ENCODE measurements at places on chromosomes 5 and 9.

- DNase-seq = no peak
These were observed 536.4 kb downstream of the RASEF start for GRCh38 chr9:82526577-82526976.

DNA sequence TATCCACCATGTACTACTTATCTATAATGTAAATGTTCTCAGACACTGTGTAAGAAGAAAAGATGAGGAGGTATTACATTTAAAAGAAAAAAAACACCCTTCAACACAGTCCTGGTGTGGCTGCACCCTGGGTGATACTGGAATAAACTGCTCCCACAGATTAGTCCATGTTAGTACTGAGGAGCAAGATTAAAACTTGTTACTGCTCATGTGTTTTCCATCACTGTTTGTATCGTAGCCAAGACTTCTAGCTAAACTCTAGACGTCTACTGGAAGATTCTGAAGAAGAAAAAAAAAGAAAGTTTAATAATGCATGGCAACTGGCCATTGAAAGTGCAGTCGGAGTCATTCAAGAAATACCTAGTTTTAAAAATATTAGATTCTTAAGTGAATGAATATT, at the start of gene ASPN:
ASPN (minus strand) TSS at position 178 of the 400 bp plus-strand sequence.
- no peak for DNase-seq

- DNase-seq = no peak
These were observed 9.9 kb downstream of the FSD1L start for GRCh38 chr9:105457560-105458294.

- no peak for DNase-seq
These were observed 4.8 kb upstream of the GFI1B start for GRCh38 chr9:132973713-132974112.

DNA sequence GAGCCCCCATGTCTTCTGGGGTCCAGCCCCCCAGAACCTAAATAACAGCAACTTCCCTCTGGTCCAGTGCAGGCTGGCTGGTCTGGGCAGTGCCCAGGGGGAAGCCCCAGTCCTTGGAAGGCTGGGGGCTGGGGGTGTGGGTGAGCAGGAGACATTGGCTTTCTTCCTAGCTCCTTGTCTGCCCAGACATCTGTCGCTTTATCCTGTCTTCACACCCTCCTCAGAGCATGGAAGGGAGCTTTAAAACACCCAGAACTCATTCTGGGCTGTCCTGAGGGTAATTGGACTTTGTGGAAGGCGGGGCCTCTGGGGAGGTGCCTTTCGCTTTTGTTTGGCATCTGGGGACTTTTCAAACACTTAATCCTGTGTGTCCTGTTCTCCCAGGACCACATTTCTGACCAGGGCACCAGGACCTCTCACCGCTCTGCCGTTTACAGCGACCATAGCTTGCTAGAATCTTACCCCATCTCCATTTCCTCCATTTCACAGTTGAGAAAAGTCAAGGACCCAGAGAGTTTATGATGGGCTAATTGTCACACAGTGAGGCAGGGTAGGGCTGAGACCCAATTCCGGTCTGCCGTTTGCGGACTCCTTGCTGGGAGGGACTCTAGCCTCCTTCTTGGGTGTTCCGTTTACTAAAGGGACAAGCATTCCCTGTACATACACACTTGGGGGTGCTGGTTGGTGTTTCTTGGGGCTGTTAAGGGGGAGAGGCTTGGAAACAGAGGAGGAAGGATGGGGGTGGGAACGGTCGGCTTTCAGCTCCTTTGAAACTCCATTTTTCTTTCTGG, 1.1 kb downstream of the GSN start:
- DNase-seq = no peak

- no peak for DNase-seq
These were observed 2.4 kb upstream of the RNF145 start for GRCh38 chr5:159211729-159212174.

DNA sequence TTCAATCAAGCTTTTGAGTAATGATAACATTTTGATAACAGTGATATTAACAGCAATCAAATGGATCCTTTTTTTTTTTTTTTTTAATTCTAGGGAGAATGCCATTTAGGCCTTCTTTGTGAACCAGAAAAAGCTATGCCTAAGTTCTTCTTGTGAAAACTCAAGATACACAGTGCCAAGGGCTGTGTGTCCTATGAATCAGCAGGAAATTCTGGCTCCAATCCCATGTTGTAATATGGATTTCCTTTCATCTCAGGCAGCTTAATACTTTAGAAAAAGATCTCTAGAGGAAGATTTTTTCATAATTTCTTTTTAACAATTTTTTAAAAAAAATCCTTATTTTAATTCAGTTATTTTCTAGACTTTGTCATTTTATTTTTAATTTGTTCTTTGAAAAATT, 96.1 kb downstream of the NUDT12 start:
- DNase-seq = no peak

DNA sequence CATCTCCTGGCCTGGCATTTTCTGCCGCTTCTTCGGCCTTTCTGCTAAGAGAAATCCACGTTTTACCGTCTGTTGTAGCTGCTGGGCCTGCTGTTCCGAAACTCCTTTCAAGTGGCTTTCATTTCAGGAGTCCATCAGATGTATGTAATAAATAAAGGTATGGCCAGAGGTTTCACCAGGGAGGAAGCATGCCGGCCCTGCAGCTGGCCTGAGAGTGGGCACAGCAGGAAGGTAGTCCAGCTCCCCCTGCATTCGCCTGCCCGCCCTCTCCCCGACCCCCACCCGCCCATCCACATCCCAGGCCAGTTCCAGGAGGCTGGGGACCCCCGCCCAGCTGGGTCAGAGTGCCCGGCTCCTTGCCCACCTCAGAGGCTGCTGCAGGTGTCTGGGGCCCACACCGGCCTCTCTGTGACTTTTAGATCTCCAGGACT, 46.4 kb upstream of the EXOC3 start:
- no peak for DNase-seq

DNA sequence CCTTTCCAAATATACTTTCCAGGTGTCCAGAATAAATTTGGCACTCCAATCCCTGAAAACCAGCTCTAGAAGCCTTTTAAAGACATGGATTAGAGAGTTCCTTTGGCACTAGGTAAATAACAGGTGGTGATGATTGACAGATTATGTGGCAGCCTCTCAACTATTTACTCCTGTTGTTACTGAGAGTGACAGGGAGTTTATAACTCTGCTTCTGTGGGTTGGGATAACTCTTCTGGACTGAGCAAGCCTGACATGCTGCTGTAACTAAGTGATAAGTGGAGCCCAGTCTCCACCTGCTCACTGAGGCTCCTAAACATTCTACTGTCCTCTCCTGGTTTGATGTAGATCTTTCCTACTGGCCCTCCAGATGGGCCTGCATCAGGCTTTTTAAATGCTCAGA, 693.2 kb upstream of the FTMT start:
- DNase-seq = no peak

- no peak for DNase-seq
These were observed 94.9 kb upstream of the SLC27A6 start for GRCh38 chr5:128870373-128870772.

DNA sequence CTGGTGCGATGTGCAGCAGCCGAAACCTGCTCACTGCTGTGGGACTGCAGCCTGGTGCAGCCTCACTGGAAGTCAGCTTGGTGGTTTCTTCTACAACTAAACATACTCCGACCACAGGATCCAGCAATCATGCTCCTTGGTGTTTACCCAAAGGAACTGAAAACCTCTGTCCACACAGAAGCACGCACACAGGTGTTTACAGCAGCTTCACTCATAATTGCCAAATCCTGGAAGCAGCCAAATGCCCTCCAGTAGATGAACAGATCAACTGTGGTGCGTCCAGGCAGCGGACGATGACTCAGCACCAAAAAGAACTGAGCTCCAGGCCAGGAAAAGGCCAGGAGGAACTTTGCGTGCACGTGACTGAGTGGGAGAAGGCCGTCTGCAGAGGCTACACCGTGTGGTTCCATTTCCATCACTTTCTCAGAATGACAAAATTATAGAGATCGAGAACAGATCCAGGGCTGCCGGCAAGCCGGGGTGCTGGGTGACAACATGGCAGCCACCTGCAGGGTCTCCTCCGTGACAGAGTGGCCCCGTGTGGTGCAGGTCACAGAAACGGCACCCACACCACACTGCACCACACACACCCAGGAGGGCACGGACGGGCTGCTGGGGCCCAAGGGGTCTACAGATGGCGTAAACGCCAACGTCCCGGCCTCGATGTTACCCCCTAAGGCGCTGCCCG, 23.1 kb upstream of the NSMF start:
- no peak for DNase-seq

DNA sequence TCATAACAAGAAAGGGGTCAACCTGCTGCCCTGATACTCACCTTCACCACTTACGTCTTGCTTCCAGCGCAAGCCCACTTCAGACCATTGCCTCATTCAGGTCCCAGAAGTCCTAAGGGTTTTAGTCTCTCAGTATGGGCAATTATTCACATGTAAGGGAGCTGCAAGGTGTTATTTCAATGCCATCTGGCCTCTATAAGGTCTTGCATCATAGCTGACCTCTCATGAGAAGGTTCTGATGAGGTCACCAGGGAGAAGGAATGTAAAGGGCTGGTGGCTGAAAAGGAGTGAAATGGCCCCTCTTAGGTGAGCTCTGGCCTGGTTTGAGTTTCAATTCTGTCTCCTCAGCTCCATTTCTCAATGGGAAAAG, 1.5 kb upstream of the MARCHF3 start:
- DNase-seq = no peak
